Trophoblast cell (in vitro differentiated cells and primary cell): ENCODE measurements at places on chromosomes 12 and 14.

GRCh38 chr14:91041450-91041849, 19.0 kb downstream of the RPS6KA5 start:
- no peak for DNase-seq

DNA sequence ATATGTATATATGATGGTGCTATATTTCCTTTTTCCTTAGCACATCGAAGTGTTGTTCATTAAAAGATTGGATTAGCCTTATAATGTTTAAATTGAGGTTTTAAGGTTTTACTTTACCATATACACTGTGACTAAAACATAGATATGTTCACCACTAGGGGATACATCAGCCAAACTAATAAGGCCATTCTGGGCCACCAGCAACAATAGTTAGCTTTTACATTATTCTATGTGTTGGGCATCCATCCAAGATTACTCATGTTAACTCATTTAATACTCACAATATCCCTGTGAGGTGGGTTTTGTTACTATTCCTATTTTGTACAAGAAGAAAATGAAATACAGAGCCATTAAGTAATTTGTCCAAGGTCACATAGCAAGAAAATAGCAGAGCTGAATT, 202.6 kb upstream of the AVPR1A start:
- DNase-seq: no peak

DNA sequence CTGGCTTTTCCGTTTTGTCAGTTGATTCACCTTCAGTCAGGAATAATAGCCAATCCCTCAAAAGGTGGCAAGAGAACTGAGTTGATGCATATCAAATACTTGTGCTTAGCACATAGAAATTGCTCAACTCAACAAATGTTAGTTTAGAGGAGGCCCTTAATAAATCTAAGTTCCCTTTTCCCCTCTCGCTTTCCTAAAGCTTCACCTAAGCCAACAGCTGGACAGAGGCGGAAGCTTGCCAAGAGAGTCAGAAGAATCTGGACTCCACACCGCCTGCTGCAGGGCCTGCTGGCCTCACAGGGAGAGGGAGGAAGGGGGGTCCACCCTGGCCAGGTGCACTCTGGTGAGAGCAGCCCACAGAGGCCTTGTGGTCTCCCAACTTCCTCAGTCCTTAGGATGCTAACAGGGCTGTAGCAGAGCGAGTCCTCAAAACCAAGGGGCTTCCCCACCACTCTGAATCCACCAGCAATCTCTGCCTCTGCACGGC, 213.1 kb downstream of the CHST11 start:
- DNase-seq: no peak

DNA sequence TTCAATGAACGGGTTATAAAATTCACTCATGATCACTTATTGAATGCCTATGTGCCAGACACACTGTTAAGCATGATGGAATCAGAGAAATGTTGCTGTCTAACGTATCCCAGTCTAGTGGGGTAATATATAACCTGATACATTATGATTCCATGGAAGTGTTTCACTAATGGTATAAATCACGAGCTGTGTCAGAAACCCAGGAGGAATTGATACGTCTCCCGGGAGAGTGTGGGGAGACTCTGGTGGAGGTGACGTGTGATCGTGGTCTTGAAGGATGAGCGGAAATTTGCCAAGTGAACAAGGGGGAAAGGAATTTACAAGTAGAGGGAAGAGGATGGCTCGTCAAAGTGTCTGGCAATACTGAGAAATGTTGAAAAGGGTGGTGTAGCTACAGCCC, 26.5 kb downstream of the MANSC1 start:
- no peak for DNase-seq

DNA sequence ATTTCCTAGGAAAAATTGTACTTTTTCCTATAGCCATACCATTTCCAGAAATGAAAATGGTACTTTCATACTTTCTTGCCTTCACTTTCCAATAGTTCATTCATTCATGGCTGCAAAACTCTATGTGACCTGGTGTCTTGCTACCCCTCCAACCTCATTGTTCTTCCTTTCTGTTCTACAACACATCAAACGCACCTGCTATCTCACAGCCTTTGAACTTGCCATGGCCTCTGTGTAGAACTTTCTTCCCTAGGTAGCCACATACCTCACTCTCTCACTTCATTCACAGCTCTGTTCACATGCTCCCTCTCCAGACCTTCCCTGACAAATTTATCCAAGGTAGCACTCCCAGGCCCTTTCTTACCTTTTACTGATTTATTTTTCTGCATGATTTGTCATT, 149.2 kb downstream of the DUSP6 start:
- DNase-seq: no peak

DNA sequence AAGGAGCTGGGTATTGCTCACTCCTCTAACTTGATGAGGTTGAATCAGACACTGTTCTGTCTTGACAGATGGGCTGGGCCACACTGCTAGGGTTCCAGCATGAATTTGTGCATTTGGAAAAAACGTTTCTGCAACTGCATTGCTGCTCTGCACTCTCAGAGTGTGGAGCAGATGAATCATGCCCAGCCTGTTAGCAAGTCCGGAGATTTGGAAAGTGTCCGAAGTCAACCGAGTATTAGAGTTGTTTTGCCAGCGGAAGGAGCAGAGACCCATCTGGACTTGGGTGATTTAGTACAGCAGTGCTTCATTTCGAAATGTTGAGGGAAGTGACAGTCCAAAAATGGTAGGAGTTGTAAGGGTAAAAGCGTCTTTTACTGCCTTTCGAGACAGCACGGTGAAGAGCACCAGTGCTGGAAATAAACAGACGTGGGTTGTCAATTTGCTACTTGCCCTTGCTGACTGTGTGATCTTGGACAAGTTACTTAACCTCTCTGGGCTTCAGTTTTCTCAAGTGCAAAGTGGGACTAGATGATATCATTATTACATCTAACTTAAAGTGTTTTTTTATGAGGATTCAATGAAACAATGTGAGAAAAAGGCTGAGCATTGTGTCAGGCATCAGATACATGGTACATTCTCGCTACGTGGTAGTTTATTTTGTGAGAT, 139.5 kb downstream of the CHST11 start:
- DNase-seq: no peak

GRCh38 chr14:22334627-22335026, 254.4 kb downstream of the DAD1 start:
- no peak for DNase-seq

- no peak for DNase-seq
Measured at GRCh38 chr12:119322301-119322723, 12.2 kb upstream of the CCDC60 start.

GRCh38 chr14:94019329-94019728, 6.8 kb upstream of the OTUB2 start:
- peak; percentile 86 for DNase-seq

- DNase-seq: peak; percentile 97
Measured at GRCh38 chr14:97776890-97777558, 979.8 kb downstream of the VRK1 start.

GRCh38 chr12:51360315-51360714, 13.8 kb upstream of the CELA1 start:
- no peak for DNase-seq

- no peak for DNase-seq
Measured at GRCh38 chr14:70771781-70772212, 37.5 kb downstream of the MAP3K9 start.

DNA sequence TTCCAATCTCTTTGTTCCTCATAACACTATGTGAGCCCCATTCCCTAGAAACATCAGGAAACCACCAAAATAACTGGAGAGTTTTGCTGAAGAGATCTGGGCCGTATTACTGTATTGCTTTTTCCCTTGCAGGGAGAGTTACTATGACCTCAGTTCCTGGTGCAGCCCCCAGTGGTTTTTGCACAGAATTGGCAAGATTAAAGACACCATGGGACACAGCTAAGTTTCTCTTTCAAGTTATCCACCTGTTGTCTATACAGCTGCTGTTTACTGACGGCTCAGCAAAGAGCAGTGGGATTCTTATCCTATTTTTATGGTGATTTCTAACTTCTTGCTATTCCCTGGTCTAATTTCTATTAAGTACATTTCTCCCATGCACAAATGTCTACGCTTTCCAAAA, 77.1 kb upstream of the SLC35F4 start:
- no peak for DNase-seq

- peak; percentile 81 for DNase-seq
Measured at GRCh38 chr14:95440951-95441350, 75.5 kb downstream of the SYNE3 start.

- DNase-seq: peak; percentile 16
Measured at GRCh38 chr14:80705241-80705980, 236.1 kb downstream of the CEP128 start.

DNA sequence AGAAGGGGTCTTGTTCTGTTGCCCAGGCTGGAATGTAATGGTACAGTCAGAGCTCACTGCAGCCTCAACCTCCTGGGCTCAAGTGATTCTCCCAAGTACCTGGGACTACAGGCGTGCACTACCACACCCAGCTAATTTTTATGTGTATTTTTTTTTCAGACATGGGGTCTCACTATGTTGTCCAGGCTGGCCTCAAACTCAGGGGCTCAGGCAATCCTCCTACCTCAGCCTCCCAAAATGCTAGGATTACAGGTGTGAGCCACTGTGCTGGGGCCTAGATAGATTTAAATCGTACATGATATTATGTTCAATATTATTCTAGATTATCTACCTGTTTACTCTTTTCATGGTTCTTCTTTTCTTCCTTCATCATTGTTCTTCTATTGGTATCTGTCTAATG, 61.5 kb downstream of the IFT81 start:
- no peak for DNase-seq

DNA sequence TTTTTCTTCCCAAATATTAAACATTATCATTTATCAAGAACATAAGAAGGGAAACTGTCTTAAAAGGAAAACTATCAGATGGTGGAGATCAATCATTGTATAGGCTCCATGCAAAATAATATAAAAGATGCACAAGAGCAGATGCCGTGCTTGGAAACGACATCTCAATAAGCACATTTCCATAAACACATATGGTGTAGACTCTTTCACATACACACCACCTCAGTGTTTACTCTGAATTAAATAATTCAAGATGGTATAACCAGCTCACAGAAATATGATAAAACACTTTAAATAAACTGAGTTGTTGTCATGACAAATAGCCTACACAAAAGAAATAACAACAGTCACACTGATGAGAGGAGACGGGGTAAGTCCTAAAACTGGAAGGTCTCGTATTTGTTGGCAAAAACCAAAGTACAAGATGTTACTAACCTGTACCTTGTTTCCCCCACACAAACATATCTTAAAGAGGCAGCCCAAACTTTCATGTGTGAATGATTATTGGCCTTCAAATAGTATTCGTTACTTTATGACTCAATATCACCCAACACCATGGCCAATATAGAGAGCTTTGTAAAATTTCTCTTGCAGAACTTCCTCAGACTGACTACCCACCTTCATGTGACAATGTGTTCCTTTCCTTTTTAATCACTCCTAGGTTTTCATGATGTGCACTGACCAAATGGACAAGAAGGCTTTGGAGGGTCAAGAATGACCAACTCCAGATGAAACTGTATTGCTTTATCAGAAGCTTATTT, 48.6 kb upstream of the TMPO start:
- no peak for DNase-seq

- no peak for DNase-seq
Measured at GRCh38 chr12:111954969-111955368, 58.0 kb downstream of the TMEM116 start.

DNA sequence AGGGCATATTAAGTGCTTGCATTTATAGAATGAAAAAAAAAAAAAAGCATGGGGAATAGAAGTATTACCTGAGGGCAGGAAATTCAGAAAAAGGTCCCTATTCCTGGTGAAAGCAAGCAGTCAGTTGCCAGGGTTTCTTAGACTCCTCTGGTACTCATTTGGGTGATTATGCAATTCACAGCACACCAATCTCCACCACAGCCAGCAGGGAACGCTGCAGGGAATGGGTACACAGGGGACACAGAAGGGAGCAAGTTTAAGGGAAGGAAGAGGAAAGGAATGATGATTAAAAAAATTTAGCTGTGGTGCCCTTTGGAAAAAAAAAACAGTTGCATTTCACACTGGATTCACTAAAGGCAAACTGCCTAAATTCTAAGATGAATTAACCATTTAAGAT, 14.2 kb downstream of the BLTP3B start:
- DNase-seq: peak; percentile 79

DNA sequence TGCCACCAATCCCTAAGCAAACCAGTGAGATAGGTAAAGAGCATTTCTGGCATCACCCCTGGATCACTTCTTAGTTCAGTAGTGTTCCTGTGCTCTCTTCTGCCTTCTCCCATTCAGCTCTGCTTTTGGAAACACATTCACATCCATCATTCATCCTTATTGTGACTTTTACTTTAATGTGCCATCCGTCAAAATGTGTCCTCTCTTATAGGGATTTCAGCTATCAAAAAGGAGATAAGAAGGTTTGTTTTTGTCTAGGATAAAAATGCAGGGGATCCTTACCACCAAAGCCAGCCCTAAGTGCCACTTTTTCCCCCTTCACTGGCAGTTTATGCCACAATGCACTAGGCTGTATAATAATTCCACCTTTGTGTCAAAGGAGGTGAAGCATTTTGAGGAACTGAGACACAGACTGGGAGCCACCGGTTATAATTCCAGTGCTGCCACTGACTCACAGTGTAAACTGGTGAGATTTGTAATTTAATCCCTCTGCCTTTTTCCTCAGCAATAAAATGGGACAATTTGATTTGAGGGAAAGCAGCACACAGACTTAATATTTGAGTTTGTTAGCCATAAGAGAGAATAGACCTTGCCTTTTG, 158.6 kb downstream of the PAX9 start:
- DNase-seq: no peak

DNA sequence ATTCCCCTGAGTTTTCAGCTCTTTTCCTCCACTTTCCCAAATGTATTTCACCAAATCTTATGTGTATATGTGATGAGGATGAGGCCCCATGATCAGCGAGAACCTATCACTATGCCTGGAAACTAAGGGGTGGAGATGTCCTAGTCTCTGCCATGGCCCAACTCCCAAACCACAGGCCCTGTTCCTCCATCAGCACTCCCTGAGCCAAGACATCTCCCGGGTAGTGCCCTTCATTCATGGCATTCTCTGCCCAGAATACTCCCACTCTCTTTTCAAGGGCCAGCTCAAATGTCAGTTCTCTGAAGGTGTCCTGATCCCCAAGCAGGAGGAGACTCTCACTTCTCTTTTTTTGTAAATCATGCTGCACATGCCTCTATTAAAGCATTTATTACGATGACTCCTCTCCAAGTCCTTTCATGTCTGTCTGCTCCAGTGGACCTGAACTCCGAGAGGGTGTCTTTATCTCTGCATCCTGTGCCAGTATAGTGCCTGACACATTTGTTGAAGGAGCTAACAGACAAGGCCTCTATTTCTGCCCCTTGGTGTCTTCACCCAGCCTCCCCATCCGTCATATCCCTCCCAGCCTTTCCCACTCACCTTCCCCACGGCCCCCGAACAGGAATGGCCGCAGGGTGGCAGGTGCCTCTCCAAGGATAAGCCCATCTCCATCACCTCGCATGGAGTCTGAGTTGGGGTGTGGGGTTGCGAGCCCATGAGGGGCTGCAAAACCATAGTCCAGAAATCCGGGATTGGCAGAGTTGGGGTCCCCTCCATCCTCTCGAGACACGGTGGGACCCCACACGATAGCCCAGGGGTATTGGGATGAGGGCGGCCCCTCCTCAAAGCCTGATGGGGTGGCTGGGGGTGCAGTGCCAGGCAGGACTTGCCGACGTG, 3.7 kb downstream of the PIANP start:
- no peak for DNase-seq
